Glomerular endothelial cell (primary cell): ENCODE measurements at places on chromosomes 2 and 18. TPM values are rescaled to one million over a fixed set of nuclear protein-coding genes. Genes with fewer than 3 reads are reported as not detected.

- no peak for DNase-seq
Measured at GRCh38 chr2:9228781-9229469, 22.3 kb downstream of the ASAP2 start.

DNA sequence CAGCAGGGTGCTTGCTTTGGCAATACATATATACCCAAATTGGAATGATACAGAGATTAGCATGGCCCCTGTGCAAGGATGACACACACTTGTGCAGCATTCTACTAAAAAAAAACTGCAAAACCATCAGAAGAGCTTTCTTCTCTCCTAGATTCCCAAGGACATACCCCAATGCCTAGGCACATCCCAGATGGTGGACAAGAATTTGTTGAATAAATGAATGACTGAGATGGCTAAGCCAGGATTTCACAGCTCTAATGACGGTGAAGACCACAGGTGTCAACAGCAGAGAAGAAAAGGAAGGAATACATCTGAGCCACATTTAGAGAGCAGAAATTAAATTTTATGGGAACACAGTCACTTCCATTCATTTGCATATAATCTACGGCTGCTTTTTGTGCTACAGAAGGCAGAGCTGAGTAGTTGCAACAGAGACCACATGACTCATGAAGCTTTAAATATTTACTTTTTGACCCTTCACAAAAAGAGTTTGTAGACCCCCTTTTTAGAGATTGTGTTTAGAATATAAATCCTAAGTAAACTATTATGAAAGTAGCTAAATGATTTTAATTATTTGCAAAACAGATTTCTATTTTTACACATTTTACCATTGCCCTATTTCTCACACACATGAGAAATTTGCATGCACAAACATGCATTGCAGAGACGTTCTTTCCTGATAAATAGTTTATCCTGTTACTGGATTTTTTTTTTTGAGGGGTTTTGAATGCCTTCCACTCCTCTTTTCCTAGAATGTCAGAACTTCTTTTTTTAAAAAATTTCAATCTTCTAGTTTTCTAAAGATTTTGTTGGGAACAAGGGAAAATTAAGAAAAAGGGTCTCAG is 119.0 kb downstream of the PMAIP1 start:
- no peak for DNase-seq

DNA sequence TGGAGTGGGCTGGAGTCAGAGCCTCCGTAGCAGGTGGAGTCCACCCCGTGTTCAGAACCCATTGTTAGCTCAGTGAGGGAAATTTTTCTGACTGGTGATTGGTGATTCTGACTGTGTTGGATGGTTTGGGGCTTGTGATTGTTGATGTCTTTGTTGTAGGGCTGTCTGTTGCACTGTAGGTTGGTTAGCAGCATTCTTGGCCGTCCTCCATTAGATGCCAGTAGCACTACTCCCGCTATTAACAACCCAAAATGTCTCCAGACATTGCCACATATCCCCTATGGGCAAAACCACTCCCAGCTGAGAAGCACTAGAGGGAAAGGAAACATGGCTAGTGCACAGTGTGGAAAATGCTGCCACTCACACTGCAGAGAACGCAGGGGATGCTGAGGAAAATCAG is 51.7 kb downstream of the ARMC9 start:
- no peak for DNase-seq

Gene PLGLB1
- total RNA-seq: 1.3 and 3.8 TPM in 2 replicates

Gene ERICH2
- not detected in 2 replicates for total RNA-seq

Gene PROC
- total RNA-seq: not detected in 2 replicates

Gene TOGARAM2
- total RNA-seq: not detected in 2 replicates
